Skeletal muscle tissue (tissue), 5 donors: ENCODE measurements at places on chromosomes 7 and 10. TPM values are rescaled to one million over a fixed set of nuclear protein-coding genes. Genes with fewer than 3 reads are reported as not detected.

Gene ANKRD2
- 8.9 TPM for total RNA-seq

Gene ITIH5
- total RNA-seq: 37.1 TPM

Gene NPY
- total RNA-seq: 3.1 TPM

Gene TBATA
- total RNA-seq: not detected

Gene TAS2R60
- total RNA-seq: not detected

Gene C10orf90
- total RNA-seq: under 0.01 TPM

Gene VPS37D
- total RNA-seq: 3.1 TPM

Gene OR6B1
- total RNA-seq: not detected
